ENCODE measurements at places on chromosomes 4 and X.

GRCh38 chrX:148380650-148381561, 119.5 kb upstream of the AFF2 start:
- DNase-seq = no peak

- peak; percentile 2 for DNase-seq
Measured at GRCh38 chrX:136028383-136028984, 43.2 kb downstream of the SLC9A6 start.

DNA sequence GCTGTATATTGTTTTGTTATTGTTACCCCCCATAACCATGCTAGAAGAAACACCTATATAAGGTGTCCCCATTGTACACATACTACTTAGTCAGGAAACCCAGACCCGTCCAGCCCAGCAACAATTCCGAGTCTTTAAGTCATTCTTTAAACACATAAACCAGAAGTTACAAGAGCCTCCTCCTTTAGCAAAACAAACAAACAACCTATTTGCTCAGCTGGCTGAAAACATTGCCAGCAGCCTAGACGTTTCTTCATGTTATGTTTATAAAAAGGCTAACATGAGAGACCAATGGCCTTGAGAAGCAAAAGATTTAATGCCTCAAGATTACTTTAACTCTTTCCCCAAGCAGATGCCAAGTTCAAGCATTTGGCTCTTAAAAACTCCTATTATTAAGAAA, 1.4 kb downstream of the ACOX3 start:
- no peak for DNase-seq

- no peak for DNase-seq
Measured at GRCh38 chrX:66042307-66043077, 2.6 kb upstream of the VSIG4 start.

DNA sequence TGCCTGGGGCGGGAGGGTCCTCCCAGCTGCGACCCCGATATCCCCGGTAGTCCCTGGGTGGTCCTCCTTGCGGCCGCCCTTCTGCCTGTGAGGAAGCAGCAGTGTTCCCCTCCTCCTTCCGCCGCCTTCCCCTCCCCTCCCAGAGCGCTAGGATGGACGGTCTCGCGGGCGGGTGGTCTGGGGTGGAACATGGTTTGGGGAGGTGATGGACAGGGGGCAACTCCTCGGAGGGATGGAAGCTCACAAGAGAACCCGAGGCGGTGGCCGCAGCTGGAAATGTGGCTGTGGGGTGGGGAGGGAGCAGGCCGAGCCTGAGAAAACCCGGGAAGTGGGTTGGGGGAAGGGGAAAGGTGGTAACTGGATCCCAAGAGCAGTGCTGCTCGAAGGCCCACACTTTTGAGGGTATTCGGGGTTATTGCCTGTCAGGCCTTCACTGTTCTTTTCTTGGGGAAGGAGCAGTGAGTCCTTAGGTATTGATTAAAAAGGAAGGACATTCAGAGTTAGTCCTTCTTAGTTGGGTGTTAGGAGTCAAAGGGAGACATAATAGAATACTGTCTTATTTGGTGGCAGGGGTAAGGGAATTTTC, 581 bp downstream of the UBE2K start:
- no peak for DNase-seq

- no peak for DNase-seq
Measured at GRCh38 chrX:16658284-16658683, 8.3 kb downstream of the S100G start.

DNA sequence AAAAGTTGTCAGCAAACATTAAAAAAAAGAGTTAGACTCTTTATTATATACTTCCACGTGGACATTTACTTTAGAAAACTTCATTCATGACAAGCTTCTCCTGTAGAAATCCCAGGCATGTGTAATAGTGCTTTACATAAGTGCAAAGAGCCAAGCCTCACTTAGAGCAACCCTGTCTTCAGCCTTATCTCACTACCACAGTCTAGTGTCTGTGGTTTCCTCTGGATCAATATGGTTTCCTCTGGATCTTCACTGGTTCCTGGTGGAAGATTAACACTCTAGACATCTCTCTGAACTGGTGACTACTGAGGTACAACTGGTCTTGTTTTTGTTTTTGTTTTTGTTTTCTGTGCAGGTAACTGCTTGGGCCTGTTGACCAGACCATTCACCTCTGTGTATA, 18.4 kb upstream of the ARMCX5 start:
- DNase-seq = no peak

Data from iPS DF 6.9 (cell line).